Type B pancreatic cell (in vitro differentiated cells): ENCODE measurements at places on chromosomes 1 and 21. TPM values are rescaled to one million over a fixed set of nuclear protein-coding genes. Genes with fewer than 3 reads are reported as not detected.
A peak's percentile ranks its signal among the peaks of the same experiment; 100 is the strongest.

DNA sequence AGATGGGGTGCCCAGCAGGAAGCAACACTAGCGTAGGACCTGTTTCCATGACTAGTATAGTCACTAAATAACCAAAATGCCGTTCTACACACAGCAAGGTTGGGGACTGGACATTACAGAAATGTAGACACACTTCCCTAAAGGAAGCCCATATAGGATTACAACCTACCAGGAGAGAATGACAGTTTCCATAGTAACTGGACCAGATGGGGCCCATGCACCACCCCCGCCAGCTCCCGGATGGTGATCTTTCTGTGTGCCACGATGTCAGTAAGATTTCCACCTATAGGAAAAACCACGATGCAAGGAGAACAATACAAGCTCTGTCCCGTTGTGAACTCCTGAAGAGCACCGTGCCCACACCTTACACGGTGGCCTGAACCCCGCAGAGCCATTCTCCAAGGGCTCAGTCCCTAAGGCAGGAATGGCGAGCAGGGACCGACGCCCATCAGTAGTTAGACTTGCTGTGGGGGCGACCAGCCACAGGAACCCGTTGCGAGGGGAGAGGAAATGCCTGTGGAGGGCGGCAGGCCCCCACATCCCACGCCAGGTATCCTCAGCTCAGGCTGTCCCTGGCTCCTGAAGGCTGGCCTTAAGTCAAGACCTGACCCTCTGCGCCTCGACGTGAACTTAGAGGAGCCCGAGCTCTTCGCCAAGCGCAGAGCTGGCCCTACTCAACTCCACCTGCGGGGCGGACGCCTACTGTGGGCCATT is 13.6 kb upstream of the CEP85 start:
- no peak overlapping the region for H3K27ac ChIP-seq
- no peaks in the 10 kb centered on the region for H3K27me3 ChIP-seq
- peaks cover 7% of the 10 kb centered on the region for H3K4me1 ChIP-seq
- H3K4me3 ChIP-seq: no peak overlapping the region
- DNase-seq: no peak
- H3K36me3 ChIP-seq: no peaks in the 10 kb centered on the region

DNA sequence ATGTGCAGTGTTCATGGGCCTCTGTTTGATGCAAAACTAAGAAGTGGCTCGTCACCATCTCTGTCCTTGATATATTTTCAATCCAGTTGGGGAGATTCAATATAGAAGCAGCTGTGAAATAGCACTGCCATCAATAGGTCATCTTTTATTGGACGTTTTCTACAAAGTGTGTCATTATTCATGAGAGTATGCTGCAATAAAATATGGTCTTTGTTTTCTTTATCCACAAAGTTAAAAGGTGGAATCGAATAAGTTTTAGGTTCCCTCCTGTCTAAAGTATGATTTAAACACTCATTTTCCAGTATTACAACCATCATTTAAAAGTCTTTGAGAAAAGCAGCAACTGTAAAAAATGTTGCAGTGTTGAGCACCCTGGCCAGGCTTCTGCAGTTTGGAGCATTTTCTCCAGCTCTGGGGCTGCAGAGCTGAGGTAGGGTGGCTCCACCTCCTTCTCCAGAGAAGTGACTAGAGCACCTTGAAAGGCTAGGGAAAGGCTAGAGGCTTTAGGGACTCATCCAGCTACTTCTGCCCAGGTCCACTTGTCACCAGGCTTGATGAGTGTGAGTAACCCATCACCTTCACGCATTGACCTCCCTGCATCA is 56.5 kb upstream of the DNAH14 start:
- peaks cover 6% of the 10 kb centered on the region for H3K4me1 ChIP-seq
- DNase-seq: no peak
- peaks cover 5% of the 10 kb centered on the region for H3K27me3 ChIP-seq
- no peak overlapping the region for H3K27ac ChIP-seq
- no peak overlapping the region for H3K4me3 ChIP-seq

The CDCA8 gene
- 13.3 and 35.1 TPM in 2 replicates for total RNA-seq

- H3K4me1 ChIP-seq: peaks cover 33% of the 10 kb centered on the region
- H3K4me3 ChIP-seq: no peak overlapping the region
- H3K27me3 ChIP-seq: no peaks in the 10 kb centered on the region
- H3K27ac ChIP-seq: no peak overlapping the region
- DNase-seq: no peak
Measured at GRCh38 chr1:202072211-202072765, 50.4 kb upstream of the GPR37L1 start.

The NHLH1 gene
- 0.48 and 2.2 TPM in 2 replicates for total RNA-seq

The ADORA1 gene
- 0.40 and 2.7 TPM in 2 replicates for total RNA-seq

DNA sequence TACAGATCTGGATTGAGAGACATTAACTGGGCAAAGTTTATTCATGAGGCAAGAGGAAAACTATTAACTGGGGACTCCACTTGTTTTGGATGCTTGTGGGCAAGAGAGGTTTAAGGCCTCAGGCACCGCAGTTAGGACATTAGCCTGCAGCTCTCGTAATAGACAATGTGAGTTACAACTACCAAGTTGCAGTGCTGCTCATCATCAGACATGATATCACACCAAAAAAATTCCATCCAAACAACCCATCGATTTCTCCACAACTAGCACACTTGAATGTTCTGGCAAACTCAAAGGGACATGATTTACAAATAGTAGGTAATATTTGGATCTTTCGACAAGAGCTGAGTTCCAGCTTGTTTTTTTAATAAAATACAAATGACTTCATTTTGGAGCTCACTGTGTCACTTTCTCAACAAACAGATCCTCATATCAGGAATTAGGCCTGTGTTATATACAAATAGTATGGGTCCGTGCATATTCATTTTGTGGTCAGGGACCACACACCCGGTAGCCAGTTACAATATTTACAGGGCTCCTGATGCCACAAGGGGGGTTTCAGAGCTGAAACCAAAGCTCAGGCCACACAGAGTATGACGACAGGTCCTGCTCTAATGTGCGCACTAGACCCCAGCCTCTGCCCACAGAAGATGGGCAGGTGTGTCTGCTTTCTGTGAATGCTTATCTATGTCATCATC is 128.0 kb downstream of the TGFBR3 start:
- H3K36me3 ChIP-seq: peaks cover 12% of the 10 kb centered on the region
- no peak overlapping the region for H3K27ac ChIP-seq
- peaks cover 24% of the 10 kb centered on the region for H3K4me1 ChIP-seq
- no peak overlapping the region for H3K4me3 ChIP-seq

The TSTD1 gene
- 40.8 and 98.0 TPM in 2 replicates for total RNA-seq

GRCh38 chr1:164760569-164760968 is 201.6 kb downstream of the PBX1 start:
- no peak for DNase-seq
- peaks cover 40% of the 10 kb centered on the region for H3K36me3 ChIP-seq
- no peaks in the 10 kb centered on the region for H3K27me3 ChIP-seq
- H3K27ac ChIP-seq: no peak overlapping the region
- peaks cover 54% of the 10 kb centered on the region for H3K4me1 ChIP-seq

The ALG14 gene
- 5.0 and 5.5 TPM in 2 replicates for total RNA-seq

The ATP6V1G3 gene
- total RNA-seq: 0.69 and 0.89 TPM in 2 replicates

DNA sequence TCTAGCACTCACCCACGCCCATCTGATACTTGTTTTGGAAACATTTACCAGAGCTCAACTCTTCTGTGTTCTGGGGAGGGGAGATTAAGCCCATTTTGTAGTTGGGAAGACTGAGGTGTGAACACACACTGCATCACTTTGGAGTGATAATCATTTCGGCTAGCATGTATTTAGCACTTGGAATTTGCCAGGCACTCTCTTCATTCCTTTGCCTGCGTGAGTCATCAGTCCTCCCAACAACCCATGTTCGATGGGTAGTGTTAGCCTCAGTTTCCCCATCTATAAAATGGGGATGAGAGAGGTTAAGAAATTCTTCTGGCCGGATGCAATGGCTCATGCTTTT is 182.8 kb upstream of the TMEM51 start:
- no peak for DNase-seq
- peaks cover 37% of the 10 kb centered on the region for H3K4me1 ChIP-seq
- H3K4me3 ChIP-seq: peak overlapping the region; percentile 26
- H3K27ac ChIP-seq: no peak overlapping the region

GRCh38 chr1:150464422-150464826 is 22.8 kb upstream of the TARS2 start:
- H3K27ac ChIP-seq: peak overlapping the region; percentile 31
- H3K27me3 ChIP-seq: no peaks in the 10 kb centered on the region
- no peak overlapping the region for H3K4me3 ChIP-seq
- DNase-seq: no peak
- peaks cover 18% of the 10 kb centered on the region for H3K36me3 ChIP-seq
- no peaks in the 10 kb centered on the region for H3K4me1 ChIP-seq

GRCh38 chr1:237058470-237058869 is 16.5 kb downstream of the RYR2 start:
- H3K27ac ChIP-seq: no peak overlapping the region
- H3K4me3 ChIP-seq: no peak overlapping the region
- H3K36me3 ChIP-seq: no peaks in the 10 kb centered on the region
- DNase-seq: no peak
- no peaks in the 10 kb centered on the region for H3K4me1 ChIP-seq
- H3K27me3 ChIP-seq: peaks cover 56% of the 10 kb centered on the region

DNA sequence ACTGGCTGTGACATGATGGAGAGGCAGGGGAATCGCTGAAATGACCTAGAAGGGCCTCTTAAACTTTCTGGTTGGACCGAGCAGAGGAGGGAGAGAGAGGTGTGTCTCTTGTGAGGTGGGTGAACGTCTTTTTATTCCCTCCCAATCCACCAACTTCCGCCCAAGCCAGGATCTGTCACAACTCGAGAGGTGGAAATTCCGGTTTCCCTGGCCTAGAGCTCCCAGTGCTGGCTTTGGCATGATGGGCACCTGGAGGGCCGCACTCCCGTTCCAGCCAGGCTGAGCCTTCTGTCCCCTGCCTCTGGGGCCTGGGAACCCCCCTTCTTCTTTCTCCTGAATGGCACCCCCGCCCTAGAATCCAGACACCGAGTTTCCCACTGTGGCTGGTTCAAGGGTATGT is at the start of gene SEMA4A:
Gene SEMA4A, plus strand, starts transcription at position 224 of the 400 bp plus-strand sequence. CDS start 994 bp downstream, outside the sequence.
- H3K27ac ChIP-seq: peak within 1 kb of the TSS; percentile 67
- no peaks in the 10 kb centered on the region for H3K36me3 ChIP-seq
- H3K4me3 ChIP-seq: no peak within 1 kb of the TSS
- H3K27me3 ChIP-seq: peaks cover 17% of the 10 kb centered on the region

GRCh38 chr1:54326543-54327385 is 79.4 kb downstream of the SSBP3 start:
- DNase-seq: no peak
- peaks cover 96% of the 10 kb centered on the region for H3K4me1 ChIP-seq
- peak overlapping the region; percentile 15 for H3K27ac ChIP-seq
- H3K4me3 ChIP-seq: peak overlapping the region; percentile 0
- peaks cover 10% of the 10 kb centered on the region for H3K36me3 ChIP-seq

- no peak for DNase-seq
- H3K27me3 ChIP-seq: no peaks in the 10 kb centered on the region
- H3K36me3 ChIP-seq: peaks cover 21% of the 10 kb centered on the region
- H3K4me3 ChIP-seq: no peak overlapping the region
- peak overlapping the region; percentile 4 for H3K27ac ChIP-seq
- H3K4me1 ChIP-seq: peaks cover 88% of the 10 kb centered on the region
Measured at GRCh38 chr1:208165659-208166058, 78.5 kb downstream of the PLXNA2 start.

The HENMT1 gene
- total RNA-seq: 6.9 and 11.5 TPM in 2 replicates

The GNAT2 gene
- not detected in 2 replicates for total RNA-seq

The TPTE gene
- total RNA-seq: not detected in 2 replicates

DNA sequence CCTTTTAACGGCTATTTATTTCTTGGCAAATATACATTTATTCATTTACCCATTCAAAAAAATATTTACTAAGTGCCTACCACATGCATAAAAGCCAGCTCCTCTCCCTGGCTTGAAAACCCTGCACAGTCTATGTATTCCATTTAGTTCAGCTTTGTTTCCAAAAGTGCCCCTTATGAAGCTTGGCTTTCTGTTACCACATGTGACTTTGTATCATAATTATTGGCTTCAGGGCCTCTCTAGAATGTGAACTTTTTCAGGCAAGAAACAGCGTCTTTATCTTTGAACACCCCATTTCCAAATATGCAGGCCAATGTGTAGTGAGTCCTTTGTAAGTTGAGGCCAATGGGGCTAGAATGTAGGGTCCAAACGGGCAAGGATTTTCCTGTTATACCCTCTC is 69.4 kb downstream of the CACHD1 start:
- peak overlapping the region; percentile 23 for H3K4me3 ChIP-seq
- no peaks in the 10 kb centered on the region for H3K27me3 ChIP-seq
- no peak for DNase-seq
- H3K27ac ChIP-seq: peak overlapping the region; percentile 10
